ENCODE measurements at places on chromosomes 5 and 9. TPM values are rescaled to one million over a fixed set of nuclear protein-coding genes. Genes with fewer than 3 reads are reported as not detected.

GRCh38 chr5:124655921-124656511 is 90.4 kb downstream of the ZNF608 start:
- no peaks in the 10 kb centered on the region for H3K36me3 ChIP-seq
- peaks cover 13% of the 10 kb centered on the region for H3K4me1 ChIP-seq
- no peak overlapping the region for H3K4me3 ChIP-seq
- H3K27me3 ChIP-seq: peaks cover 8% of the 10 kb centered on the region
- no peak for DNase-seq
- H3K27ac ChIP-seq: no peak overlapping the region

DNA sequence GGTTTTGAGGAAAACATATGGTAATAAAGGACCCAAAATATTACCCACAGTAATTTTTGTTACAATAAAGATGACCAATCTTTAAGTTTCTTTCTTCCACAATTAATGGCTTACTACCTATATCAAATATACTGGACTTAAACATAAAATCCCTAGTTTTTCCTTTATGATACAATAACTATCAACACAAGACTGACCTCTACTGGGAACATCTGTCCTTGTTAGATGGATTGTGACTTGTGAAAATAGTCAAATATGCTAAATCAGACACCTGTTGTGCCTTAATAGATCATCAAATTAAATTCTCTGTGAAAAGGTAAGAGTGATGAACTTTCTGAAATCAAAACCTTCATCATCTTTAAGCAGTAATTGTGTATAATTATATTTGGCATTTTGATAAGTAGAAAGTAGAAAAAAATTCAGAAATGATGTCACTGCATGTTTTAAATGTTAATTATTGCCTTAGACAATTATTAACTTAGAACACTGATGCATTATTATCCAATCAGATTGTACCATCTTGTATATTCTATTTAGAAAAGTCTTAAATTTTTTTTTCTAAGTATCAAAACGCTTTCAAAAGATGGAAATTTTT is 113.6 kb downstream of the DEPDC1B start:
- H3K27ac ChIP-seq: no peak overlapping the region
- no peaks in the 10 kb centered on the region for H3K27me3 ChIP-seq
- no peaks in the 10 kb centered on the region for H3K4me1 ChIP-seq
- no peaks in the 10 kb centered on the region for H3K36me3 ChIP-seq
- no peak for DNase-seq
- H3K4me3 ChIP-seq: no peak overlapping the region

DNA sequence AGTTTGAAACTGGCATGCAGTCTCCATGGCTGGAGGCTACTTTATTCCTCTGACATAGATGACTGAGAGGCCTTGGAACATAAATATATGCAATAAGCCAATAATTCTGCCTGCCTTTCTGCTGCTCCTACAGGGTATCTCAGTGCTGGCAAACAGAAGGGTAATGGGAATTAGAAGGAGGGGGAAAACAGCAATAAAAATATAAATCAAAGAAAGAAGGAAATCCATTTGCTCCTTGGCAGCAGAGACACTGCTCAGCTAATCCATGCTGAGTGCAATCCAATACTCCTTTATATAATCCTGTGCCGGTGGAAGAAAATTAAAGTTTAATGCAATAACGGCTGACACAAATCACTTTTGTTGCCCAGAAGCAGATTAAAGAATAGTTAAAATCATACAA is 478.9 kb downstream of the SPATA31D1 start:
- H3K27me3 ChIP-seq: no peaks in the 10 kb centered on the region
- no peak overlapping the region for H3K4me3 ChIP-seq
- H3K4me1 ChIP-seq: no peaks in the 10 kb centered on the region
- no peak for DNase-seq
- H3K27ac ChIP-seq: no peak overlapping the region

The FOXD4L6 gene
- total RNA-seq: not detected

The SPRY4 gene
- total RNA-seq: 1.4 TPM

The AK6 gene
- 108 TPM for total RNA-seq

- no peaks in the 10 kb centered on the region for H3K4me1 ChIP-seq
- no peaks in the 10 kb centered on the region for H3K27me3 ChIP-seq
- no peak overlapping the region for H3K4me3 ChIP-seq
- no peak overlapping the region for H3K27ac ChIP-seq
- H3K36me3 ChIP-seq: no peaks in the 10 kb centered on the region
Measured at GRCh38 chr5:56900858-56901578, 8.4 kb upstream of the SETD9 start.

GRCh38 chr9:11559001-11559776 is 946.4 kb upstream of the PTPRD start:
- no peaks in the 10 kb centered on the region for H3K4me1 ChIP-seq
- no peak overlapping the region for H3K27ac ChIP-seq
- H3K27me3 ChIP-seq: no peaks in the 10 kb centered on the region

The WDR31 gene
- 1.9 TPM for total RNA-seq

DNA sequence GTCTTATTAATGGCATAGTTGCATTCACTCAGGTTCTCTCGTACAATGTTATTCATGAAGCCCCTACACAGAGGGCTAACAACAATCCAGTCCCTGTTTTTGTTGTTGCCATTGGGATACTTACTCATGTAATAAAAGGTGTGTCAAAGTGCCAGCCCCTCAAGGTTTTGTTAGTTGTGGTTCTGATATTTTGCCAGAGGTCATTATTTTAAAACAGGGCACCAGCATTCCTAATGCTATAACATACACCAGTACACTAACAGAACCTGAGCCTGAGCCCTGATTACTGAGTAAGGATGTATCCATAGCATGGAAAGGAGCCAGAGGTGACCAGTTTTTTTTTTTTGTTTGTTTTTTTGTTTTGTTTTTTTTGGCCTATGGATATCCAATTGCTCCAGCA is 50.2 kb downstream of the SMC2 start:
- H3K4me3 ChIP-seq: no peak overlapping the region
- no peak overlapping the region for H3K27ac ChIP-seq
- no peak for DNase-seq
- H3K36me3 ChIP-seq: no peaks in the 10 kb centered on the region

Measured in CD8-positive, alpha-beta memory T cell (primary cell).